ENCODE measurements at places on chromosomes 13 and 19. TPM values are rescaled to one million over a fixed set of nuclear protein-coding genes. Genes with fewer than 3 reads are reported as not detected.

- no peak for DNase-seq
Observed at GRCh38 chr13:33052506-33053280, 36.5 kb downstream of the KL start.

GRCh38 chr13:32334671-32335070, 19.4 kb downstream of the BRCA2 start:
- no peak for DNase-seq

DNA sequence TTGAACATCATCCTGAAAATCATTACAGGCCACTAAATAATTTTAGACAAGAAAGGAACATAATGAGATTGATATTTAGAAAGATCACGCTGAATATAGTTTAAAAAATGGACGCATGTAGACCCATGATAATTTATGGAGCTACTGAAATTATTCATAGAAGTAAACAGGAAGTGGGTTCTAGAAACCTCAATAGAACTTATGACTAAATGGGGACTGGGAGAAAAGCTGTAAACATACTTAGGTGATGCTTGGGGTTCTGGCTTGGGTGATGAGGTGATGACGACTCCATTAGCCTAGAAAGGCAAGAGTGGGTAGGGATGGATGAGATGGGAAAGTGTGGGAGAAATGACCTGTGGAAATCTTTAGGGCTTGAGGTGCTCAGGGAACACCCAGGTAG, 484.0 kb downstream of the MYO16 start:
- DNase-seq: no peak

- DNase-seq: no peak
Observed at GRCh38 chr19:40270362-40271089, 14.6 kb downstream of the AKT2 start.

- no peak for DNase-seq
Observed at GRCh38 chr19:42228641-42229040, 8.5 kb downstream of the ZNF526 start.

GRCh38 chr19:2394442-2395292, 32.7 kb downstream of the TIMM13 start:
- DNase-seq: no peak

DNA sequence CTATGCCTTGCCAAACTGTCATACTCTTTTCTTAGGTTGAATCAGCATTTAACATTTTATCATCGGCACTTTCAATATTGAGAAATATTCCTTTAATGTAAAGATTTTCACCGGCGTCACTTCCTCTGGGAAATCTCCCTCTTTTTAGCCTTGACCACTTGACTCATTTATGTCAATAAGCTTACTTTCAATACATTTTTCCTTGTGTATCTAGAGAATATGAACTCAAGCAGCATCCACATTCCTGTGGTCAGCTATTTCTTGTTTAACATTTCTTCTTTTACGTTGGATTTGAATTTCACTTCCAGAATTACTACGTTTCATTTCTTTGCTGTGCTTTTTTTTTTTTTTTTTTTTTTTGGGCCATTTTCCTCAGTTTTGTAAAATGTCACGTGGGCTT, 271.2 kb upstream of the HTR2A start:
- DNase-seq: no peak

- DNase-seq: no peak
Observed at GRCh38 chr19:11025445-11025844, 63.8 kb upstream of the LDLR start.

- no peak for DNase-seq
Observed at GRCh38 chr19:54345938-54346386, 7.0 kb upstream of the LILRA4 start.

- no peak for DNase-seq
Observed at GRCh38 chr13:64333888-64334287, 2896.2 kb downstream of the PCDH9 start.

DNA sequence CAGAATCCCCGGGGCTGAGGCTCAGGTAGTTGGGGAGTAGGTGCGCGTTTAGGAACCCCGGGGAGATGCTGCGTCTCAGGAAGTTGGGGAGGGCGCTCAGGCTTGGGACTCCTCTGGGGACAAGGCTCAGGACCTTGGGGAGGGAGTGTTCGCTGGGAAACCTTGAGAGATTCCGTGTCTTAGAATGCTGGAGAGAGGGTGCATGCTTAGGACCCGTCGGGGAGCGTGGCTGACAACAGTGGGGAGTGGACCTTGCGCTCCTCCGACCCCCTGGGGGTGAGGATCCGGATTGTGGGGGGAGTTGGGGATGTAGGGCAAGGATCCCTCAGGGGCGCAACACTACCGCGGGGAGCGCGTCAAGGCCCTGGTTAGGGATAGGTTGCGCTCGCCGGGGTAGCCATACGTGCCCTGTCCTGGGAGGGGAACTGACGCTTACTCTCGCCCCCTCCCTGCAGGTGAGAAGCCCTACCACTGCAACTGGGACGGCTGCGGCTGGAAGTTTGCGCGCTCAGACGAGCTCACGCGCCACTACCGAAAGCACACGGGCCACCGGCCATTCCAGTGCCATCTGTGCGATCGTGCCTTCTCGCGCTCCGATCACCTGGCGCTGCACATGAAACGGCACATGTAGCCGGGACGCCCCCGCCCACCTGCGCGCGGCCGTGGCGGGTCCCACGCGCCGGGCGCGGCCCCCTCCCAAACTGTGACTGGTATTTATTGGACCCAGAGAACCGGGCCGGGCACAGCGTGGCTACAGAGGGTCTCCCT, 2.0 kb downstream of the KLF2 start:
- DNase-seq: peak; percentile 55

GRCh38 chr13:98912846-98913245, 65.0 kb downstream of the DOCK9 start:
- no peak for DNase-seq

- no peak for DNase-seq
Observed at GRCh38 chr13:56102641-56103040, 1038.1 kb upstream of the PRR20A start.

The FUT3 gene
- total RNA-seq: not detected

The ICAM5 gene
- total RNA-seq: 0.86 TPM

Data from left cardiac atrium (tissue), 4 donors.